ENCODE measurements at places on chromosomes 1 and 21.

DNA sequence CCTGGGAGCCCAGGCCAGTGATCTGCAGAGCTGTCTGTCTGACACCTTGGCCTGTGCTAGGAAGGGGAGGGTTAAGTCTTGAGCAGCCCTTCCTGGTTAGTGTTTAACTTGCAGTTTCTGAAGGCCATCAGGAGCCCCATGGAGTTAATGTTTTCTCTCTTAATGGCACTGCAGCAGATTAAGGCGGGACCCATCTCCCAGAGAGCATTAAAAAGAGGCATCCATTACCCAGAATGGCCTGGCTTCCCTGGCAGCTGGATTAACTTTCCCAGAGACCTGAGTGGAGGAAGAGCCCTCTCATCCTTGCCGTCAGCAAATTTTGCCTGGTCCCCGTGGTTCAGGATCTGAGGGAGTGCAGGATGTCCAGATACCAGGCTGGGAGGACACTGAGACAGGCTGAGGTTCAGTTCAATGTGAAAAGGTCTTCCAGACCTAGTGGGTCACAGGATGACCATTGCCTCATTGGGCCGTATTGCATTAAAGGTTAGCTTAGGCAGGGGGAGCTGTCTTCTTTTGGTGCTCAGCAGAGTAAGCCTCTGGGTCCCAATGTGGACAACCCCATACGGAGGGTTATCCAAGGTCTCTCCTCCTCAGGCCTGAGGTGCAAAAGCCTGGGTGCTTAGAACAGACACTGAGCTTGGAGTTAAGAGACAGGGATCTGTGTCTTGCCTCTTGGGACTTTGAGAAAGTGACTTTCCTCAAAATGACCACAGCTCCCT is 522.6 kb downstream of the PTPRU start:
- DNase-seq, result no peak

- DNase-seq, result no peak
Measured at GRCh38 chr1:116580446-116581322, 9.9 kb upstream of the CD58 start.

DNA sequence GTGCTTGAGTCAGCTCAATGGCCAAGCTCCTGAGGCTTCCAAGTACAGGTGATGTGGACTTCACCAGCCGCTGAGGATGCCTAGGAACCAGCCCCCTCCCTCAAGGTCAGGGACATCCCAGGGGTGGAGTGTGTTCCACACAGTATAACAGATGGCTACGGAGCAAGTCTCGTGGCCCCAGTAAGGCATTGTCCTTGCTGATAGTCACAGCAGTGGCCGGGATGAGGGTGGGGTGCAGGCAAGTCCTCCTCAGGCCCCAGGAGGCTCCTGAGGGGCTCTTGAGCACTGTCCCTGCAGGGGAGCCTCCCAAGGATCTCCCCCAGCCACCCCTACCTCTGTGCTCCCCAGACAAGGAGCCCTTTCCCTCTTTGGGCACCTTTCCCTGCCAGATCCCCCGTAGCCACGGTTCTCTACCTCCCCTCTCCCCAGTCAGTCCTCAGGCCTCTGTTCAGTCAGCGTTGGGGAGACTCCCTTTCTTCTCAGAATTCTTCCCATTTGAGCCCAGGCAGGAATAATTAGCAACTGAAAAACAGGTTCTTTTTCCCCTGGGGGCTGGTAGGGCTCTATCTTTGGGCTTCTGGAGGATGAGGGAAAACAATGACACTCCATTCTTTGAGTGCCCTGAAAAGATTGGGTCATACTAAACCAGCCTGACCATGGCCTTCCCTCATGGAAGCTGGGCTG is 7.1 kb upstream of the THEM5 start:
- no peak for DNase-seq

GRCh38 chr1:26189751-26190275 is 589 bp upstream of the CATSPER4 start:
- no peak for DNase-seq

GRCh38 chr1:54993140-54993539 is 5.6 kb upstream of the BSND start:
- DNase-seq, result no peak

- DNase-seq, result no peak
Measured at GRCh38 chr1:103110701-103111100, 2.4 kb upstream of the COL11A1 start.

DNA sequence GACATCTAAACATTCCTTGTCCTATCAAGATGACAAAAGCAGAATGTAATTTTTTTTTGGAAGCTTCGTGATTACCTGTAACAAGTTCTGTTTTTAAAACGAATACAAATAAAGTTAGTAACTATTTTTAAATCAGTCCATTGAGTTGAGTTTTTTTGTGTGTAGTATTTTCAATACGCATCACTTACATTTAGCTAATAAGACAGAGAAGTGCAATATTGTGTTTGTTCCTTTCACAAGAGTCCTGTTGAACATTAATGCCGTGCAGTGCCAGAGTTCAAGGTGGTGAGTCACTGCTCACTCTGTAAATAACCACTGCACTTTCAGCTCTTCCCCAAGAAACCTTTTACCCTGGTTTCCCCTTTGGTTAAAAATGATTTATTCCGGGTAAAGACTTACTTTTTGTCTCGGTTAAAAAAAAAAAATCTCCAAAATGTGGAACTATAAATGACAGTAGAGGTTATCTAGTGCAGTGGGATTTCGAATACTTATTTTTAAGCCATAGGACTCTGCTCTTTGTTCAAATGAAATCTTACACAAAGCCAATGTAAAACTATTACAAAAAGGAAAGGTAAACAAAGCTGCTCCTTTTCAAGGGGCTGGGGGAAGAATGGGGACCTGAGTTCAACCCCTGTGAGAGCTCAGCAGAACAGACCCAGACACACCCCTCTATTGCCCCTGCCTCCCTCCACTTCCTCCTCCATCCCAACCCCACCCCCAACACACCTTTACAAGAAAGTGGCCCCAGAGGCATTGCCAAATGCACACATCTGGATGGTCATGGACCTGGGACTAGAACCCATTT is 14.8 kb upstream of the NCMAP start:
- DNase-seq, result no peak

DNA sequence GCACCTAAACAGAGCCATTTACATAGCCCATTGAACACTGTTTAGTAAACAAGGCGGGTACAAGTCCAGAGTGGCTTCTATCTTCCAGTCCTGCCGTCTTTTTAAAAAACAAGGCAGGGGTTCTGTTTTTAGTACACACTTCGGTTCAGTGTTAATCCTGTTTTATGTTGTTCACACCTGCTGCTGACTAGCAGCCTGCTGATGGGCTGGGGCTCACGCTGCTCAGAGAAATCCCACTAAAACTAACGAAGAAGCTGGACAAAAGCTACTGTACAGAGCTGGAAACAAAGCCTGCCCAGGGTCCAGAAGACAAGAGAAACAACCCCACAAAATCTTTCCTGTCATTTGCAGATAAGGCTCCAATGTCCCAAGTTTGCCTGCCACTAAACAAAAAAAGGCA is 13.2 kb downstream of the ESRRG start:
- no peak for DNase-seq

DNA sequence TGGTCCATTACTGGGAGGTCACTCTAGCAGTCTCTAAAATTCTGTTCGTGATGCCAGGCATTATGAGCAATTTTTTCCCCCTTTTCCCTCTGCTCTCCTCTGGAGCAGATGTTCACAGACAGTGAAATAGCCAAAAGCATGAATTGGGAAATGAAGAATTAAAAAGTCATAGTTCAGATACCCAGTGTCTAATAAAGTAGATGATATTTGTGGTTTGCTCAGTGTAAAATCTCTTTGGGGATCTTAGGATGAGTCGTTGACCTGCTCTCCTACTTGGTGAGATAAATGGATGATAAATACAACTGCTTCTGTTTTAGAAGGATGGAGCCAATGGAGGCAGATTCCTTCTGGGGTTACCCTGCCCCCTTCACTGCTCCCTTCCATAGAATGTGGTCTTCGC is 56.3 kb downstream of the KIAA0040 start:
- DNase-seq, result no peak

DNA sequence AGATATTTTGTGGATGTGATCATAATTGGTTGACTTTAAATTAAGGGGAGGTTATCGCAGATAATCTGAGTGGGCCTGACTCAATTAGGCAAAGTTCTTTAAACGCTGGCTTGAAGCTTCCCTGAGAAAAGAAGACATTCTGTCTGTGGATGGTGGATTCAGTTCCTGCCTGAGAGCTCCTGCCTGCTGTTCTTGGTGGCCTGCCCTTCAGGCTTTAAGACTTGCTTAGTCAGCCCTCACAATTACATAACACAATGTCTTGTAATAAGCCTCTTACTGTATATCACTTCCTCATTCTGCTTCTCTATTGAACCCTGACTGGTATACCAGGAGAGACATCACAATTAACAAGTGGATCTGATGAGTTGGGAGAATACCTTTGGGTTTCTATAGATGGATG is 50.2 kb downstream of the KCNJ6 start:
- DNase-seq, result no peak

GRCh38 chr1:116874733-116875249 is 34.9 kb upstream of the PTGFRN start:
- no peak for DNase-seq

DNA sequence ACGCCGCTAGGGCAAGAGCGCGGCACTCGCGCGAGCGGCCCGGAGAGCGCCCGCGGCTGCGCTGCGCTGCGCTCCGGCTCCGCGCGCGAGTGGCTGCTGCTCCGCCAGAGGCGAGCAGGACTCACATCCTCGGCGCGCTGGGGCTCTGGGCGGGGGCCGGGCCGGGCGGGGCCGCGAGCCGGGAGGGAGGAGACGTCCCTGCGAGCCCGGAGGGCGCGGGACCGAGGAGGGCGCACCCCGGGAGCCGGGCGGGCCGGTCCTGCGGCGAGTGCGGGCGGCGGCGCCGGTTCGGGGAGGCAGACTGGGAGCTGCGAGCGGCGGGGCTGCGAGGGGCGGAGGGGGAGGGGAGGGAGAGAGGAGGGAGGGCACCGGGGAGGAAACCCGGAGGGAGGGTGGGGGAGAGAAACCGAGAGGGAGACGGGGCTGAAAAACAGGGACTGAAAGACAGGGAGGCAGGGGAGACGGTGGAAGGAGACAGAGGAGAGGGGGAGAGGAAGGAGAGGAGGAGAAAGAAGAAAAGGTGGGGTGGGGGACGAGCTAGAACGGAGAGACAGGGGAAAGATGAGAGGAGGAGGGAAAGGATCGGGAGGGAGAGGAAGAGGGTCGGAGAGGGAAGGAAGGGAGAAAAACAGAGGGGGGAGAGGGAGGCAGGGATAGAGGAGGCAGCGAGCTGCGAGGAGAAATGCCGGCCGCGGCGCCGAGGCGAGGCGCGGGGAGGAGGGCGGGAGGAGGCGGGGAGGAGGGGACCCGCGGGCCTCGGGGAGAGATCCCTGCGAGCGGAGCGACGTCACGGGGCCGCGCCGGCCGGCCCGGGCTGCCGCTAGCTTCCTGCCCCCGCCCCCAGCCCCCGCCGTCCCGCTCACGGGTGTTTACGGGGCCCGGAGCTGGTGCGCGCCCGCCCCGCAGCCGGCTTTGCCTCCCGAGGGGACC is at the start of gene CAMK2N1:
Gene CAMK2N1 (minus strand): TSS at position 684 of the 930 bp plus-strand sequence. CDS start 831 bp downstream, outside the sequence.
- no peak for DNase-seq

GRCh38 chr21:35730325-35730724 is 330.0 kb downstream of the SETD4 start:
- DNase-seq, result no peak

GRCh38 chr1:31856140-31856539 is 40.3 kb upstream of the SPOCD1 start:
- no peak for DNase-seq

DNA sequence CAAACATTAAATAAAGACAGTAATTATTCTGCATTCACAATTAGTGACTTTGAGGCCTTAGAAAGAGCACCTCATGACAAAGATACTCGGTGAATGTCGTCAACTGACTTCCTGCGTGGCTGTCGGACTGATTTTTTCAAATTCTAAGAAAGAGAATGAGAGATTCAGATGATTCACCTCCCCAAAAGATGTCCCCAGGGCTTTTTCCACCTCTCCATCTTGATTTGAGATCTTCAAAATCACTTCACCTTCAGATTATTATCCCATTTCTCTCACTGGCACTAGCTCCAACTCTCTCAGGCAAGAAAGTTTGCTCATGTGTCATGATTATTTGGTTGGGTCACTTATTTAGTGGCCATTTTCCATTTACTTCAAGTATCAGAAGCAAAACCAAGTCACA is 5.0 kb upstream of the EDEM3 start:
- DNase-seq, result no peak

DNA sequence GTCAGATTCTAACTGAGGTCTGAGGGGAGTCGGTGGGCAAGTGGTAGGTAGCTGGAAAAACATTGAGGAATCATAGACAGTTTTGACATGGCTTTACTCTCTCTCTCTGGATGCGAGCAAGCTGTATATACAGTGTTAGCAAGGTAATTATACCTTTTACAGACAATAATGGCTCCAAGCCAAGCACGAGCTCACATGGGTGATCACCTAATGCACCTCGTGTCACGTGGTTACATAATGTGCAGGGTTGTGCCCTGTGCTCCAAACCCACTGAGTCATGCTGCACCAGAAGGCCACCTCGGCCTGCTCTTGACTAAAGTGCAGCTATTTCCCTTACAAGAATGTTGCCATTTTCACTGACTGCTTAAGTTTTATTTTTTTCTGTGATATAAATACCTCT is 7.6 kb upstream of the CLCA2 start:
- DNase-seq, result peak; percentile 37

- no peak for DNase-seq
Measured at GRCh38 chr1:70434253-70434859, 23.3 kb downstream of the CTH start.

- no peak for DNase-seq
Measured at GRCh38 chr21:27831816-27832569, 865.1 kb upstream of the ADAMTS5 start.

DNA sequence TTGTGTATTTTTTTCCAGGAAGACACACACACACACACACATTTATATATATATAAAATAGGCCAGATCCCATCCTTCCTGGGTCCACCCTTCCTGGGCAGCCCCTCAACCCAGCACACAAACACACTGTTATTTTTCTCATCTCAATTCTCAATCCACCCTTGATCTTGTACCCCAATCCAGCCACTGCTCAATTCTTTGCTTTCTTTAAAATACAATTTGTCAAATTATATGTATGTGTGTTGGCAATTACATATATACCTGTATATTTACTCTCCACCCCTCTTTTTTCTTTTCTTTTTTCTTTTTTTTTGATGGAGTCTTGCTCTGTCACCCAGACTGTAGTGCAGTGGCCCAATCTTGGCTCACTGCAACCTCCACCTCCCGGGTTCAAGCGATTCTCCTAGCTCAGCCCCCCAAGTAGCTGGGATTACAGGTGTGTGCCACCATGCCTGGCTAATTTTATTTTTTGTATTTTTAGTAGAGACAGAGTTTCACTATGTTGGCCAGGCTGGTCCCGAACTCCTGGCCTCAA is 88.3 kb downstream of the DHRS3 start:
- DNase-seq, result no peak

DNA sequence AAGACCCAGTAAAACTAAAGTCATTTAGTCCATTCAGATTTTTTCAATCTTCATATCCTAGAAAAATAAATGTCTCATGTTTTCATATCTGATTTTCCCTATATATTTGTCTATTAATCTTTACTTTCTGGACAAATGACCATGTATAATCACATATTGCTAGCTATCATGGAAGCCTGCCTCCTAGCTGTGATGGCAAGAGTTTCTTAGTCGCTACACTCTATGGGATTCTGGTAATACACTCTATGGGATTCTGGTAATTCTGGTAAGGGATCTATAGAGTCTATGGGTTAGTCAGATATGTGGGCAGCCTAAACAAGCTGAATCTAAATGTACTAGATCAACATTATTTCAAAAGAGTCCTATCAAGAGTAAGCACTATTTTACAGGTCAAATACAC is 198.7 kb upstream of the LHX8 start:
- no peak for DNase-seq

All from NCI-H2081 treated with DMSO at 0.1 percent for 48 hours (cell line).